CD8-positive, alpha-beta memory T cell (primary cell): ENCODE measurements at places on chromosomes 5 and 9. TPM values are rescaled to one million over a fixed set of nuclear protein-coding genes. Genes with fewer than 3 reads are reported as not detected.

DNA sequence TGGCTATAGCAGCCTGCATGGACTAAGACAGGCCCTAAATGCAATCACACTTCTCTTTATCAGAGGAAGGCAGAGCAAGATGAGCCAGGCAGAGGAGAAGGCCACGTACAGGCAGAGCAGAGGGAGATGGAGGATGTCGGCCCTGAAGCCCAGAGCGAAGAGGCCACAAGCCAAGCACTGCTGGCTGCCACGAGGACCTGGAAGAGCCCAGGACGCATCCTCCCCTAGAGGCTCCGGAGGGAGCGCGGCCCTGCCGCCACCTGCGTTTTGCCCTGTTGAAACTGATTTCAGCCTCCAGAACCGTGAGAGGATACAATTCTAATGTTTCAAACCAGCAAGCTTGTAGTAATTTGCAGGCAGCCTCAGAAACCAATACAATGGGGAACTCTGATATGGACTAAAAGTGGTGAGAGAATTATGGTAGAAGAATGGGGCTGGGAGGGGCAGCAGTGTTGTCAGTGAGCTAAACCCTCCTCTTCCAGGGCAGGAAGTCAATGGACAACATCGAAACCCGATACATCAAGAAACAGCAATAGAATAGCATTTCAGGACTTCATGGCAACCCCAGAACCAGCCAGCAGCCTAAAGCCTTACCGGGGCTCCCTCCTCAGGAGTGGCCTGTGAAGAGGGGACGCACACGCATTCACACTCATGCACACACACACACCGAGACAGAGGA lies 32.6 kb downstream of the ADAMTS2 start:
- no peaks in the 10 kb centered on the region for H3K4me1 ChIP-seq
- H3K36me3 ChIP-seq = no peaks in the 10 kb centered on the region
- no peak for DNase-seq
- no peaks in the 10 kb centered on the region for H3K27me3 ChIP-seq

DNA sequence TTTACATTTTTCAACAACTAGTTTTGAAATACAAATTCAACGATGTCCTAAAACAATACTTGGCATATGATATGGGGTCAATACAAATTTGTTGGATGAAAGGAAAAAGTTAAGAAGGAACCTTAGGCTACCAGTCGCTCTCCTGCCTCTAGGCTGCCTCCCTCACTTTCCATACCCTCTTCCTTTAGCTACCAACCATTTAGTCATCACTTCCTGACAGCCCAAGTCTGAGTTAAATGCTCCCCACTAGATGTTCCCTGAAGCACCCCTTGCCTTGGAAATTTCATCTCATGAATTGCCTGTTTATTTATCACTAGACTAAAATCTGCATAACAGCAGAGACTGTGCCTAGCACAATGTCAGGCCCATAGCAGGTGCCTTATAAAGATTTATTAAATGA lies 2.7 kb upstream of the LARS1 start:
- no peaks in the 10 kb centered on the region for H3K36me3 ChIP-seq
- no peaks in the 10 kb centered on the region for H3K27me3 ChIP-seq
- H3K4me3 ChIP-seq = no peak overlapping the region

DNA sequence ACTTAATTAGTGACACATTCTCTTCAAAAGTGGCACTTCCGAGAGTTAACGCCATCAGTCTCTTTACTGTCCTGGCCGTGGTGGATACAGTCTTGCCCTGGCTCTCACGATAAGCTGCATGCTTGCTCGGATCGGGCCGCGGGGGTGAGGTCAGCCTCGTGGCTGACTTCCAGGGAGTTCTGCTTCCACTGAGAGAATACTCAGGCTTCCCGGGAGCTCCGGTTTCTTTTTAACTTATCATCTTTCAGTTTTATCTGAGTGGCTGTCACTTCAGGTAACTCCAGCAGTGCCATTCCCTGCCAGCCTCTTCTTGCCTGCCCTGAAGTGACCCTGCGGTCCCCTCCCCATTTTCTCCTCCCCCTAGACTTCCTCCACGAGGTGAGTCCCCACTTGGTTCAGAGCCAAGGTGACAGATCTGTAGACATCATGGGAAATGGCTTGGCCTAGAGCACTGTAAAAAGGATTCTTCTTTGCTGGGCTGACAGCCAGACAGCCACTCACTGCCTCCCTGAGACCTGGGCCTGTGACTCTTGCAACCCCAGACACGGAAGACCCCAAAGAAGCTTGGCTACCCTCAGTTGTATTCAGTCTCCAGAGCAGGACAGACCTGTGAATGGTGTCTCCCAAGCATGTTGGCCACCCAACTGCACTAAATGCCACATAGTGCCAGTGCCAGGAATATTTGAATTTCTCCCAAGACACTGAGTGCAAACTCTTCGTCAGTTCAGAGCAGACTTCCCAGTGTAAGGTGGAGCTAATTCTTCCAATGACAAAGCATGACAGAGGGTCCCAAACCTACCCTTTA lies 95.1 kb downstream of the DAPK1 start:
- H3K4me1 ChIP-seq = no peaks in the 10 kb centered on the region
- no peak overlapping the region for H3K4me3 ChIP-seq
- no peaks in the 10 kb centered on the region for H3K36me3 ChIP-seq
- H3K27ac ChIP-seq = no peak overlapping the region
- no peaks in the 10 kb centered on the region for H3K27me3 ChIP-seq
- no peak for DNase-seq

- H3K4me3 ChIP-seq = no peak overlapping the region
- H3K27me3 ChIP-seq = no peaks in the 10 kb centered on the region
- DNase-seq = no peak
- no peaks in the 10 kb centered on the region for H3K4me1 ChIP-seq
Measured at GRCh38 chr5:179778591-179778990, 15.2 kb upstream of the LTC4S start.

GRCh38 chr9:123232332-123232731 lies 36.1 kb downstream of the STRBP start:
- no peaks in the 10 kb centered on the region for H3K36me3 ChIP-seq
- no peaks in the 10 kb centered on the region for H3K4me1 ChIP-seq

GRCh38 chr9:133074111-133074651 lies 12.4 kb downstream of the CEL start:
- no peak overlapping the region for H3K27ac ChIP-seq
- H3K36me3 ChIP-seq = no peaks in the 10 kb centered on the region
- H3K4me3 ChIP-seq = no peak overlapping the region
- no peak for DNase-seq
- H3K4me1 ChIP-seq = no peaks in the 10 kb centered on the region

- no peak overlapping the region for H3K27ac ChIP-seq
- no peaks in the 10 kb centered on the region for H3K36me3 ChIP-seq
- no peak overlapping the region for H3K4me3 ChIP-seq
- no peaks in the 10 kb centered on the region for H3K27me3 ChIP-seq
- no peaks in the 10 kb centered on the region for H3K4me1 ChIP-seq
- no peak for DNase-seq
Measured at GRCh38 chr5:915946-916345, 23.3 kb downstream of the TRIP13 start.

- H3K4me1 ChIP-seq = peaks cover 17% of the 10 kb centered on the region
- no peak for DNase-seq
- H3K4me3 ChIP-seq = no peak overlapping the region
- H3K27me3 ChIP-seq = no peaks in the 10 kb centered on the region
Measured at GRCh38 chr9:109016132-109016531, 2.8 kb upstream of the CTNNAL1 start.

DNA sequence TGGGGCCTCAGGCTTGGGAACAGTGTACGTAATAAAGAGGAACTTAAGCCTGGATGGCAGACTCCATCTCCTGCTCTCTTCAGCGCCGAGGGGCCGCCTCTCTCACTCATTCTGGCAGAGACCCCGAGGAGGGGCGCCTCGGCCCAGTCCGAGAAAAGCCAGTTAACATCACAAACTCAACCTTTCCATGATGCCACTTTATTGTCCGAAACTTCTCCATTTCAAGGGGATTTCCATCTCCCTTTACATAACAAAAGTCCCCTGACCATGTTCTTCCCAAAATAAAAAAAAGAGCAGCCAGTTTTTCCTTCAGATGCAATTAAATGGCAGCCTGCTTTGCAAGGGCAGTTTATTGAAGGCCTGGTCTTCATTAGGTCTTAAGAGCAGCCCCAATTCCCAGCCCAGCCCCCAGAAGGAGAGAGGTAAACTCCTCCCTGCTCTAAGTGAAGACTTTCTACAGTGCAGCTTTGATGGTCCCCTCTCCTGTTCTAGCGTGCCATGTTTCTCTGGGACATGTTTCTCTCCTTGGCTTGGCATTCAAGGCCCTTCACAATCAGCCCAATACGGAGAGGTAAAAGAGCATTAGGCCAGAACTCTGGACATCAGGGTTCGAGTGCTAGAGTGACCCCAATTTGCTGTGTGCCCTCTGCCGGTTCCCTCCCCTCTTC lies 19.5 kb upstream of the RAB14 start:
- no peaks in the 10 kb centered on the region for H3K27me3 ChIP-seq
- H3K4me1 ChIP-seq = no peaks in the 10 kb centered on the region
- no peak overlapping the region for H3K27ac ChIP-seq
- no peaks in the 10 kb centered on the region for H3K36me3 ChIP-seq
- no peak for DNase-seq
- H3K4me3 ChIP-seq = no peak overlapping the region

The PCDHAC2 gene
- total RNA-seq = not detected

The BHMT gene
- total RNA-seq = not detected

The WNK2 gene
- total RNA-seq = 0.55 TPM

The GFPT2 gene
- 1.7 TPM for total RNA-seq

The MEIKIN gene
- not detected for total RNA-seq

The PIP5K1B gene
- 3.1 TPM for total RNA-seq

The CNTNAP3 gene
- not detected for total RNA-seq

The GRIN1 gene
- total RNA-seq = not detected

The TAF11L5 gene
- total RNA-seq = not detected

The ZNF462 gene
- 0.13 TPM for total RNA-seq

The LCN10 gene
- 1.2 TPM for total RNA-seq

The F12 gene
- total RNA-seq = 10.3 TPM

The PIK3R1 gene
- 47.9 TPM for total RNA-seq
